ENCODE measurements at places on chromosomes 11 and 22. TPM values are rescaled to one million over a fixed set of nuclear protein-coding genes. Genes with fewer than 3 reads are reported as not detected.

Gene KIF18A
- total RNA-seq: 17.7 TPM

Gene NEAT1
- total RNA-seq: 61.3 TPM

Gene OR2AG2
- total RNA-seq: 0.68 TPM

Gene GDPD5
- 12.2 TPM for total RNA-seq

Gene TIMP3
- 6.3 TPM for total RNA-seq

Gene NRXN2
- 0.46 TPM for total RNA-seq

Gene CNTF
- 3.7 TPM for total RNA-seq

Gene MPPED1
- not detected for total RNA-seq

Gene PAMR1
- total RNA-seq: 55.3 TPM

Gene SYT7
- total RNA-seq: 3.4 TPM

Gene DYNC2H1
- total RNA-seq: 21.1 TPM

Gene TTLL12
- 35.9 TPM for total RNA-seq
